ENCODE measurements at places on chromosomes 12 and 14. TPM values are rescaled to one million over a fixed set of nuclear protein-coding genes. Genes with fewer than 3 reads are reported as not detected.

DNA sequence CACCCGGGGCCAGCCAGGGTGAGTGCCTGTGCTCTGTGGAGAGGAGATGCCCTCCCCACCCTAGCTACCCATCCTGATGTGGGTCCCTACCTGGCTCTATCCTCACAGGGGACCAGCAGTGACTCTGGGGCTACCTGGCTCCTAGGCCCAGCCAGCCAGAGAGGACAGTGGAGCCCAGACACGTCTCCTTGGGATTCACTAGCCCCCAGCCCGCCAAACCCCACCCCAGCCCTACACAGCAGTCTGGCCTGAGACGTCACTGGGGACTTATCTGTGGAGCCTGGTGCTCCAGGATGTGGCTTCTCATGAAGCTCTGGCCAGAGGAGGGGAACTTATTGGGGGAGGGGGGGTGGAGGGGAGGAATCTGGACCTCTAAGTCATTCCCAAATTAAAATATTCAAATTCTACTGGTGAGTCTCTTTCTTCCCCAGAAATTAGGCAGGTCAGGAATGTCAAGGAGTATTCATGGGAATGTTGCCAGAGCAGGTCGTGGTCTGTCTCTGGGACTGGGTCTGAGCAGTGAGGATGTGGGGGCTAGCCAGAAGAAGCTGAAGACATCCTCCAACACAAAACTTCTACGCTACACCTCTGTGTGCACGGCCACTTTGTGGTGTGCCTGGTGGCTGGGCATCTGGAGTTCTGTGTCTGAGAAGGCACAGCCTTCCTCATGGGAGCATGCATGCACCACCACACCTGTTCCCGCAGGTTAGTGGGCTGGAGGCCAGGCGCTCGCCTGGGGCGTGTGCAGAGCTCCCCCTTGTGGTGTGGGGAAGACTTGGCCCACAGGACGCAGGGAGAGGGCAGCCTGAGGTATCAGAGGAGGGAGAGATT is 2.7 kb downstream of the CMTM5 start:
- H3K4me1 ChIP-seq: no peaks in the 10 kb centered on the region
- DNase-seq: peak; percentile 78
- H3K4me3 ChIP-seq: no peak overlapping the region
- peaks cover 98% of the 10 kb centered on the region for H3K27me3 ChIP-seq
- H3K27ac ChIP-seq: no peak overlapping the region

GRCh38 chr14:75249251-75249957 is 29.2 kb upstream of the FOS start:
- no peak overlapping the region for H3K4me3 ChIP-seq
- H3K4me1 ChIP-seq: peaks cover 24% of the 10 kb centered on the region
- H3K36me3 ChIP-seq: peaks cover 4% of the 10 kb centered on the region
- H3K27ac ChIP-seq: no peak overlapping the region
- no peaks in the 10 kb centered on the region for H3K27me3 ChIP-seq

The A2ML1 gene
- 0.24 TPM for total RNA-seq

DNA sequence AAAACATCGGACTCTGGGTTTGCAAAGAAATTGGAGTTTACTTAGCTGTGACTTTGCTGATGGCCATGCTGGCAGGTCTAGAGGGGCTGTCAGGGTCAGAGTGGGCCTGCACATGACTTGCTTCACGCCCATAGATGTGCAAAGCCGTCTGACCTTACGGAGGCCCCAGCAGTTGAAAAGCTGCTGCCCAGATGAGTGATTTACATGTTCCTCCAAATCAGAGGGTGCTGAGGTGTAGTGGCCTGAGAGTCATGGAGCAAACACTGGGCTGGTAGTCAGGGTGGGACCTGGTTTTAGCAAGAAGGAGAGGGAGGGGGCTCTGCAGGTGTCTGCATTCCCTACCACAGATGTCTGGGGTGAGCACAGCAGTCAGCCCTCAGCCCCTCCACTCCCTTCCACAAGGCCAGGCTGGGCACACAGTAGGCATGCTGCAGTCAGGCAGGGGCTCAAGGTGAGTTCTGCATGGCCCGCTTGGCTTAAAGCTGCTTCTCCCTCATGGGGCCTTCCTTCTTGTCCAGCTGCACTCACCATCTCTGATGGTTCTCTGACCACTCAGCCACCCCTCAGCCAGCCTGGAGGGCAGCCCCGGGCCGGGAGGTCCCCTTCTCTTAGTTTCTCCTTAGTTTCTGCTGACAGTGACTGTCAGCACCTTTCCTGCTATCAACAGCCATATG is 34.2 kb upstream of the EML1 start:
- H3K4me3 ChIP-seq: no peak overlapping the region
- H3K27ac ChIP-seq: no peak overlapping the region
- no peak for DNase-seq
- peaks cover 29% of the 10 kb centered on the region for H3K4me1 ChIP-seq
- H3K36me3 ChIP-seq: no peaks in the 10 kb centered on the region

DNA sequence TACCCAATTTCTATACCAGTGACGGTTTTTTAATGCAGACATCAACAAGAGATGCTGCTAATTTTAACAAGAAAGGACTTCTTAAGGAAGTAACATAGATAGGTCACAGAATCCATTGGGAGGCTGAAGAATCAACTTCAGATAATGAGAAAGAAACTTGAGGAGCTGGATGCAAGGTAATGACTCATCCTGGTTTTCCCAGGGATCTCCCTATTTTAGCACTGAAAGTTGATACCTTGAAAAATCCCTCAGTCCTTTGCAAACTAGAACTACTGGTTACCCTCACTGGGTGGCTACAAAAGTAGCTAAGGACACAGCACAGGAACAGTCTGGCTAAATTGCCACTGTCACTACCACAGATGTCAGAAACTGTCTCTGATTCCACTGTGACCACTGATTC is 561.9 kb downstream of the FLRT2 start:
- no peaks in the 10 kb centered on the region for H3K27me3 ChIP-seq
- no peak overlapping the region for H3K4me3 ChIP-seq
- H3K36me3 ChIP-seq: no peaks in the 10 kb centered on the region
- H3K4me1 ChIP-seq: no peaks in the 10 kb centered on the region
- no peak overlapping the region for H3K27ac ChIP-seq

The OTX2 gene
- total RNA-seq: not detected

GRCh38 chr14:91252871-91253794 is 8.6 kb upstream of the GPR68 start:
- DNase-seq: peak; percentile 47
- H3K27me3 ChIP-seq: peaks cover 30% of the 10 kb centered on the region
- H3K4me3 ChIP-seq: peak overlapping the region; percentile 62

The VRK1 gene
- total RNA-seq: 43.8 TPM

GRCh38 chr12:11762723-11763326 is 113.4 kb downstream of the ETV6 start:
- H3K27me3 ChIP-seq: no peaks in the 10 kb centered on the region
- peaks cover 9% of the 10 kb centered on the region for H3K36me3 ChIP-seq
- peaks cover 53% of the 10 kb centered on the region for H3K4me1 ChIP-seq
- H3K4me3 ChIP-seq: no peak overlapping the region

GRCh38 chr12:1429980-1430379 is 164.4 kb downstream of the FBXL14 start:
- peaks cover 4% of the 10 kb centered on the region for H3K36me3 ChIP-seq
- H3K4me3 ChIP-seq: no peak overlapping the region
- DNase-seq: no peak
- no peaks in the 10 kb centered on the region for H3K27me3 ChIP-seq
- H3K27ac ChIP-seq: no peak overlapping the region

The TAMALIN gene
- 0.34 TPM for total RNA-seq

The CACNA2D4 gene
- total RNA-seq: 0.86 TPM

GRCh38 chr14:59317346-59317745 is 128.9 kb downstream of the DAAM1 start:
- no peaks in the 10 kb centered on the region for H3K27me3 ChIP-seq
- no peaks in the 10 kb centered on the region for H3K36me3 ChIP-seq
- DNase-seq: no peak
- H3K4me1 ChIP-seq: no peaks in the 10 kb centered on the region
- H3K27ac ChIP-seq: no peak overlapping the region

The NRXN3 gene
- not detected for total RNA-seq
